Hematopoietic multipotent progenitor cell treated with erythropoietin and hydrocortisone succinate and interleukin-3 and kit ligand, for 8 days (in vitro differentiated cells): ENCODE measurements at places on chromosomes 16 and 17.

- DNase-seq: no peak
Observed at GRCh38 chr16:22266546-22266945, 30.7 kb upstream of the POLR3E start.

DNA sequence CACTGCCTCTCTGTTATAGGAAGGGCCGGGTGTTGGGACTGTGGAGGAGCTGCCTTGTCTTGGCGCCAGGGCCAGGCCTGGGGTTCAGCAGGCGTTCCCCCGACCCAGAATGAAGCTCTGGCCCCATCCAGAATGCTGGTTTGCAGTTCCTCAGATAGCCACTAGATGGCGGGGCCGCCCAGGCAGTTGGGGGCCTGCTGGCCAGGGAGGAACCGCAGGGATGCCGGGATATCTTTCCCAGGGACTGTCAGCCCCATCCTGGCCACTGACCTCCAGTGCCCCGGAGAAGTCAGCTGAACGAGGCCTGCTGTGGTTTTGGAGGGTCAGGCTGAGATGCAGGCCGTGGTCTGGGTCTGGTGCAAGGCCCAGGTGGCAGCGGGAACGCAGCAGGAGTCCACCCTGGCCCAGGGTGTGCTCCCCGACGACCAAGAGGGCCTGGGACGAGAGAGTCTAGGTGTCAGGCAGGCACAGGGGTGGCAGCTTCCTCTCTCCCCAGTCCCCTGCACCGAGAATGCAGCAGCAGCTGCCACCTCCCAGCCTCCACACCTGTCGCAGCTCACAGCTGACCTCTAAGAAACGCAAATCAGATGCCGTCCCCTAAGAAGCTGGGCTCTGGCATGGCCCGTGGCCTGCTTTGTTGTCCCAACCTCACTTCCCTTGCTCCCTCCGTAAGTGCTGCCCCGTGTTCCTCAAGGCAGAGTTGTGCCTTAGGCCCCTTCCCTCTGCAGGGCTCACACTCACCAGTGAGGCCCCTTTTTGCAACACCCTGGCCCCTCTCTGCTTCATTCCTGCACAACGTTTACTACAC lies 51.2 kb downstream of the RMI2 start:
- DNase-seq: peak; percentile 45

GRCh38 chr17:69715656-69716055 lies 301.2 kb downstream of the MAP2K6 start:
- no peak for DNase-seq

GRCh38 chr17:77441130-77441920 lies 300.6 kb downstream of the SEC14L1 start:
- DNase-seq: no peak

GRCh38 chr17:32487473-32488176 lies 832 bp downstream of the CDK5R1 start:
- peak; percentile 12 for DNase-seq

DNA sequence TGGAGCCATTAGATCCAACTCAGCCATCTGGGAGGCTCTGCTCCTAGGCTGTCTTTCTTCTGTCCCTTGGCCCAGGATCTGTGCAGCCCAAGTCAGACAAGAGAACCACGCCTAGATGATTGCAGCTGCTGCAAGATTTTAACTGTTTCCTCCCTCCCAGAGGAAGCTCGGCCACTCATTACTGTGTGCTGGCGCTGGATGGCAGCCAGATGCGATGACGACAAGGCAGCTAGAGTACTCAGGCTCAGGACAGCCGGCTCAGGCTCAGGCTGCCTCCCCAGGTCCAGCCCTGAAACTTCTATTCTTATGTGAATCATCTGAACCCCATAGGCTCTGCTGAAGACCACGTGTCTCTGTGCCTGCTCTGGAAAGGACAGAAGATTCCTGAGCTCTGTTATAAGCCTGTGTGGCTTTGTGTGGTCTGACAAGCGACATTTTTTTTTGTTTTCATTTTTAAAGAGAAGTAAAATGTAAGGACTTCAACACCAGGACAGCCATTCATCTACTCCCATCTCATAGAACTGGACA lies 32.1 kb upstream of the FBXW10B start:
- peak; percentile 98 for DNase-seq

DNA sequence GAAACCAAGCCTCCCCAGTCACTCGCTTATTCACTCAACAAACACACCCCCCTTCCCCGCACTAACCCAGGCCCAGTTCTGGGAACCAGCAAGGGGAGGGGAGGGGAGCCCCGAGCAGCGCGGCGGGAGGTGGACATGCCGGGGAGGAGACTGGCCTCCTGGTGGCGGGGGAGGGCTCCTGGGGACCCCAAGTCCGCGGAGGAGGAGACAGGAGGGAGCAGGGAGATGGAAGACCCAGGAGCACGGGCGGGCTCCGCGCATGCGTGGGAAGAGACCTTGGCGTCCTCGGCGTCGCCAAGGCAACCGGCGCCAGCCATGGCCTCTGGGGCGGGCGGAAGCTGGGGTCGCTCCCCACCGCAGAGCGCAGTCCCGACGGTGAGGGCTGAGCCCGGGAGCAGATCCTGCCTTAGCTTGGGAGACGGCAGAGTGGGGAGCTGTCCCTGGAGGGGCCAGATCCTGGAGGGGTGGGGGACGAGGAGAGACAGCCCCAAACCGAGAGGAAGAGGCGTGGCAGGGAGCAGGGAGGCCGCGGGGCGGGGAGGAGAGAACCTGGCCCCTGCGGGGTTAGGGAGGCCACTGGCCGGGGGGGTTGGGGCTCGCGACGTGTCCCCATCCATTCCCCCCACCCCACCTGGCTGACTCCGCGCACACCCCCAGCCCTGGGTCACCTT lies at the start of gene PRR29:
TSS of gene PRR29 (plus strand) at position 302 of the 671 bp plus-strand sequence. CDS start at position 316, 14 bp downstream.
- DNase-seq: peak; percentile 76

DNA sequence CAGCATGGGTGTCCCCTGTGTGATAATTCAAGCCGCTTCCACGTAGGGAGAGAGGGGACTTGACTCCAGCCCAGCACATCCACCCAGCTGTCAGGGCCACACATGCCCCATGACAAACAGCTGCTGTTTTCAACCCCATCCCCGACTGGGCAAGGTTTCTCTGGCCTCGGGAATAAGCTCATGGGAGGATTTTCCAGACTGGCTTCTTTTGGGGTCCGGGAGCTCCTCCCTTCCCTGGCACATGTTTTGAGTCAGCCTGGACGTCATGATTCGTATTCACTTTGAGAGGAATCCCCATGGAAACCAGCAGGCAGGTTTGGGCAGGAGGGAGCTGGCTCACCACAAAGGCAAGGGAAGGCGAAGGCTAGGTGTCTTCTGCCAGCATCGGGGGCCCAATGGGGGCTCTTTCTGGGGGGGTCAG lies 156.4 kb downstream of the CMIP start:
- DNase-seq: no peak

- no peak for DNase-seq
Observed at GRCh38 chr17:71402661-71403141, 718.1 kb upstream of the SOX9 start.

- DNase-seq: peak; percentile 53
Observed at GRCh38 chr16:16189842-16190241, 33.5 kb downstream of the ABCC6 start.

DNA sequence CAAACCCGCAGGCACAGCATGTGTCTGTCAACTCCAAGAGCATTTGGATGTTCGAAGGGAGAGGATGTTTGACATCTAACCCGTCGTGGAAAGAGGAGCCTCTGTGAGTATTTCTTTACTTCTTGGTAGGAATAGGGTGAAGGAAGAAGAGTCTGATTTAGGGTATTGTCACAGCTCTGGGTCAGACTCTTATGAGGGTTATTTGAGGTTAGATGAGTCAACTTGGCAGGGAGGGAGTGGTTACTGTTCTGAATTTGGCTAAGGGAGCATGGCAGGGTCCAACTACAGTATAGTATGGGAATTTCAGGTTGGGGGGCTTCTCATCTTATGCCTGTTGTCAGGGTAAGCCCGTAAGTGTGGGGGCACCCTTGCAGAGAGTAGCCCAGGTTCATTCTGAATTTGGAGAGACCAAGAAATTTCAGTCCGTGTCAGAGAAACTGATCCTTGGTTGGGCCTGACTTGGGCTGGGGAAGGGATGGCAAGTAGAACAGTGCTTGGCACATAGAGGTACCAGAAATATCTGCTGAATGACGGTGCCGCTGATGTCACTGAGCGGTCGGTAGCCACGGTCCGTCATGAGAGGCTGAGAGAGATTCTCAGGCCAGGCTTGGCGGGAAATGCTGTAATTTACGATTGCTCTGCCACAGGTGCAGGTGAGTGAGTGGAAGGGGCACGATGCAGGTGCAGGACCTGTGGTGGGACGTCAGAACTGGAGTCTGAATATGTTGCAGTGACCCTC lies 43.2 kb downstream of the MYH3 start:
- no peak for DNase-seq

- no peak for DNase-seq
Observed at GRCh38 chr16:10088380-10088793, 93.8 kb downstream of the GRIN2A start.

- no peak for DNase-seq
Observed at GRCh38 chr17:55546481-55546880, 35.2 kb upstream of the SMIM36 start.

GRCh38 chr17:16415031-16415924 lies at the start of gene TRPV2:
Gene TRPV2, plus strand, starts transcription at chr17:16415571. Its CDS starts 2,098 bp downstream, at chr17:16417669.
- peak; percentile 66 for DNase-seq

- DNase-seq: no peak
Observed at GRCh38 chr17:503449-503700, 150.8 kb upstream of the RPH3AL start.

DNA sequence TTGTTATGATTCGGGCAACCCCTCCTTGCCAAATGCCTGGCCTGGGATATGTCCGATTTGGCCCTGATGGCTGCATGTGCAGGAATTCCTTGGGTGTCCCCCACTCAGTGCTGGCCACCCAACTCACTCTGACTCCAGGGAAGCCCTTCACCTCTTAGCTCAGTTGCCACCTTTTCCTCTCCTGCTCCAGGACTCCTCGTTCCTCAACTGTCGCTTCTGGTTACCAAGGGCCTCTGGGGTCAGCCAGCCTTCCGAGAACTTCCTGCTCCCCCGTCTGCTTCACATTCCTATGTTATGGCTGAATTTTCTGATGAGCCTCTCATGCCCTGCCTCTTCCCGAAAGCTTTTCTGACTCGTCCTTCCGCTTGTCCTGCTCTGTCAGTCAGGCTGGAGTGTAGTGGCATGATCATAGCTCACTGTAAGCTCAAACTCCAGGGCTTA lies 63.5 kb downstream of the SPACA3 start:
- no peak for DNase-seq

DNA sequence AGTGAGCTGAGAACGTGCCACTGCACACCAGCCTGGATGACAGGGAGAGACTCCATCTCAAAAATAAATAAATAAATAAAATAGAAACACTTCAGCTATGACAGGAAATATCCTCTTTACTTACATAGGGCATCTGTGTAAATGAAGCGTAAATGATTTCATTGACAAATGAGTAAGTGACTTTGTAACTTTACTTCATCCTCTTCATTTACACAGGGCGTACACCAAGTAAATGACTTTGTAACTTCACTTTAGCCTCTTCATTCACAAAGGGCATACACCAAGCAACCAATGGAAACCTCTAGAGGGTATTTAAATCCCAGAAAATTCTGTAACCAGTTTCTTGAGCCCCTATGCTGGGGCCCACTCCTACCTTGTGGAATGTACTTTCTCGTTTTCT lies 16.2 kb upstream of the KLHDC4 start:
- no peak for DNase-seq

- peak; percentile 12 for DNase-seq
Observed at GRCh38 chr17:2089021-2089422, 34.1 kb downstream of the HIC1 start.

DNA sequence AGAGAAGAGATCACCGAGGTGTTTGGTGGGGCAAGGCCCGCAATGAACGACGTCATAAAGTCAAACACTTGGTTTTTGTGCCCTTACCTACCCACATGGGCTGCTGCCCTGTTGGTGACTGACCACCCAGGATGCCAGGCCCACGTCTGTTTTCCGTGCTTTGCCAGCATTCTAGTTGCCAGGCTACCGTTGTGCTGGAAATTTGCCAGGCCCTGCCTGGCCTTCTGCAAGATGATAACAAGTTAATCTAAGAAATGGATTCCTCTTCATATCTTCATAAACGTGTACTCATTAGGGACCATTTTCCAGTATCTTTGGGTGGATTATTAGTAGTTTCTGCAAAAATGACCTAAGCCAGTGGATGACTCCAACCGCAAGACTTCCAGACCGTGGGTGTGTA lies 35.4 kb downstream of the SLC6A4 start:
- peak; percentile 81 for DNase-seq

GRCh38 chr17:48262982-48263730 lies 155.6 kb downstream of the SNX11 start:
- peak; percentile 34 for DNase-seq

- no peak for DNase-seq
Observed at GRCh38 chr17:77664097-77664729, 294.3 kb upstream of the TNRC6C start.

DNA sequence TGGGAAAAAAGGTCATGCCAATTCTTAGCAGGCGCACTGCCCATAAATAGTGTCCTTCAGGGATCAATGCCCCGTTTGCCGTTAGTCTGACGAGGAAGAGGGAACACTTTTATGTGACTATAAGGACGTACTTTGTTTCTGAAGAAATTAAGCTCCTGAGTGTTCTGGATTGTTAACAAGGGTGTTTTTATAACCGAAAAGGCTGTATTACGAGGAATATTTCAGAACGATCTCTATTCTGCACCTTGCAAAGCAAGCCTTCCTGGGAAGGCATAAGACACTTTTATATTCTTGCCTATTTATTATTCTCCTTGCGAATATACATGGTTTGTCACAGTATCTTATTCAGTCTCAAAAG lies 24.5 kb upstream of the SYT17 start:
- no peak for DNase-seq

- DNase-seq: no peak
Observed at GRCh38 chr17:35865412-35866340, 3.0 kb downstream of the HEATR9 start.

DNA sequence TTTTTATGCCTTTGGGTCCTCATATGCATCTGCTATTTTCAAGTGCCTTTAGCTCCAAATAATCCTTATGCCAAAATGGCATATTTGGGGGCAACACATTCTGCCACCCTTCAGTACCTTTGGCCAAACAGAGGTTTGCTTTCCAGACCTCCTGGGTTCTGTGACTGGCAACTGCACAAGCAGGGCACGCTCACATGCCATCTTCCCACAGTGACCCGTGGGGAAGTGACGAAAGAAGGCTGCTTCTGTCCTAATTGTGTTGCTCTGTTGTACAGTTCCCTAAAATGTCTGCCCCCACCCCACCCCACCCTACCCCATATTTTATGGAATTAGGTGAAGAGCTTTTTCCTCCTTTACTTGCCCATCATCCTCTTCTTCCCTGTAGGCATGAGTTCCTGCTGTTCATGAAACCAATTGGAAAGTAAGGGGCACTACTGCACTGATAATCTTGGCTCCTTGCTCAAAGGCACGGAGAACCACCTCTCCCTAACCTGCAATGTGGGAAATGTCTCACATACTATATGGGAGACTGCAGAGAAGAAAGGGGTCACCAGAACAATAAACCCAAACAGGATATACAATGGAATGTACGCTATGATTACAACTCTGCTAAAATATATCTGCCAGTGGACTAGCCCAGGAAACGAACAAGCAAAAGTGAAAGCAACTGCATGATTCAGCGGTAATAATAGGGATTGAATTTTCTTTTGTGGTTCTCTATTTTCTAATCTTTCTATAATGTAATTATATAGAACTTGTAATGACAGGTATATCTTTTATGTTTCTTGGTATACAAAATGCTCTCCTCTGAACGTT lies 3.3 kb upstream of the SLFN12L start:
- peak; percentile 76 for DNase-seq
